ENCODE measurements at places on chromosomes 7 and 10.

GRCh38 chr7:5692845-5693278 is 88.6 kb downstream of the RNF216 start:
- no peak for DNase-seq

DNA sequence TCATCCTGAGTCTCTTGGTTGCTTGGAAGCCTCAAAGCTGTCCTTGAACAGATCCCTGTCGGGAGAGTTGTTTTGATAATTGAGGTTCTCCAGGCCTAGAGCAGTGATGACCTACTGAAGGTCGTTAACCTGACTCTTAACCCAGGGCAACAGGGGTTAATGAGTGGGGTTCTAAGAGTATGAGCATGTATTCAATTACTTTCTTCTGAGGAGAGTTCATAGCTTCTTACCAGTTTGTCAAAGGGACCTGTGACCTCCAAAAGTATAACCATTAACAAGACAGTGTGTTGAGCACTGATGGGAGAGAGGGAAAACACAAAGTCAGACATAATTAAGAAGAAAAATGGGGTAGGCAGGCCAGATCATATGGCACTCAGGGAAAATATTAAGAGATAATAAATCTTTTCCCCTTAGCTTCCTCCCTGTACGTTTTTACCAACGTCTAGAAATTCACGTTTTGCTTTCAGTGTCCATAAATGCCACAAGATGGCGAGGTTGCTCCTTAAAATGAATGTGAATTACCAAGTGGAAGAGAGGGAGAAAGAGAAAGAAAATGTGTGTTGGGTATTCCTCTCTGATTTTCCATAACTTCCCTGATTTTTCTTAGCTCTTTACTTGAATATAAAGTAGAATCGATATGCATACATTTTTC is 97.6 kb downstream of the SUGCT start:
- peak; percentile 9 for DNase-seq

GRCh38 chr10:131062621-131063260 is 248.8 kb downstream of the TCERG1L start:
- no peak for DNase-seq

GRCh38 chr7:101108961-101109360 is 17.9 kb upstream of the SERPINE1 start:
- no peak for DNase-seq

All from iPS DF 6.9 (cell line).